Activated naive CD4-positive, alpha-beta T cell (primary cell): ENCODE measurements at places on chromosomes 2 and 18.

DNA sequence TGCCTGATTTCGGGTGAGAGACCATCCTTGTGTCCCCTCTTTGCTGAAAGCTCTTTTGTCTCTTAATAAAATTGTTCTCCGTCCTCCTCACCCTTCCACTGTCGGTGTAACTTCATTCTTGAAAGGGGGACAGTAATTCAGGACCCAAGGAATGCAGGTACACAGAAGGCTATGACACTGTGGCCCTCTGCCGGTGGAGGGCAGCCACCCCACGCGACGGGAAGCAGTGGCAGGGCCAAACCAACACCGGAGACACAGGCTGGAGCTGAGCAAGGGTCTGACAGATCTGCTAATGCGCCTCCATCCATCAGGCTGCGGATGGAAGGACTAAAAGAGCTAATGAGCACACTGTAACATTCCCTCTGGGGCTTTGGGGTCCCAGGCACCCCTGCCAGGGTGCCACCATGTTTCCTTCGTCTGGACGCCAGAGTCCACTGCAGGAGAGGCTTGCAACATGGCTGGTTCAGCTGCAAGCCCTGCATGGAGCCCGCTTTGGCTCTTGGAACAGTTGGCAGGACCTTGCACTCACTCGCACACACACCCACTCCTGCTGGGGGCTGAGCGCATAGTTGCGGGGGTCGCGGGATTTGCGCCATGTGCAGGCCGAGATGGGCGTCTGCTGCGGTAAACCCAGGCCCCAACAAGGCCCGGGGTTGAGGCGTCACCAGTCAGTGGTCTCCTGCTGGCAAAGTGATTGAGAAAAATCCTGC lies 544.1 kb upstream of the CDH7 start:
- no peak for DNase-seq

GRCh38 chr2:233433794-233434193 lies 79.5 kb downstream of the DGKD start:
- DNase-seq: no peak

- no peak for DNase-seq
Measured at GRCh38 chr2:54419388-54419787, 36.7 kb upstream of the SPTBN1 start.

GRCh38 chr2:196954001-196954400 lies 27.5 kb upstream of the PGAP1 start:
- no peak for DNase-seq

- DNase-seq: no peak
Measured at GRCh38 chr2:79219383-79219988, 59.9 kb upstream of the REG3A start.

DNA sequence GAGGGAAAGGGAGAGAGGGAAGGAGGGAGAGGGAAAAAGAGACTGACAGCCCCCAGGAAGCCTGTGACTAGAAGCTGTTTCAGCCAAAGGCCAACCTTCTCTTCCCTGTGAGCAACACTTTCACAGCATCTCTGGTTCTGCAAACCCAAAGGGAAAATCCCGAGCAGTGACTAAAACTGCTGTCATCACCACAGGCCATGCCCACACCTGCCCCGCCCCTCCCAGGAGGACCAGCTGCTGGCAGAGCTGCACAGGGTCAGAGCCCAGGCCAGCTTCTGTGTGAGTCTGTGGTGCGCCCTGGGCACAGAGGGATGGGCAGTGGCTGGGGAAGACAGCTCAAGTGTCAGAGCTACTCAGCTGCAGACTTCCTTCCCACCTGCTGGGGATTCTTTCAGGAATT lies 64.9 kb upstream of the OTOS start:
- DNase-seq: no peak

DNA sequence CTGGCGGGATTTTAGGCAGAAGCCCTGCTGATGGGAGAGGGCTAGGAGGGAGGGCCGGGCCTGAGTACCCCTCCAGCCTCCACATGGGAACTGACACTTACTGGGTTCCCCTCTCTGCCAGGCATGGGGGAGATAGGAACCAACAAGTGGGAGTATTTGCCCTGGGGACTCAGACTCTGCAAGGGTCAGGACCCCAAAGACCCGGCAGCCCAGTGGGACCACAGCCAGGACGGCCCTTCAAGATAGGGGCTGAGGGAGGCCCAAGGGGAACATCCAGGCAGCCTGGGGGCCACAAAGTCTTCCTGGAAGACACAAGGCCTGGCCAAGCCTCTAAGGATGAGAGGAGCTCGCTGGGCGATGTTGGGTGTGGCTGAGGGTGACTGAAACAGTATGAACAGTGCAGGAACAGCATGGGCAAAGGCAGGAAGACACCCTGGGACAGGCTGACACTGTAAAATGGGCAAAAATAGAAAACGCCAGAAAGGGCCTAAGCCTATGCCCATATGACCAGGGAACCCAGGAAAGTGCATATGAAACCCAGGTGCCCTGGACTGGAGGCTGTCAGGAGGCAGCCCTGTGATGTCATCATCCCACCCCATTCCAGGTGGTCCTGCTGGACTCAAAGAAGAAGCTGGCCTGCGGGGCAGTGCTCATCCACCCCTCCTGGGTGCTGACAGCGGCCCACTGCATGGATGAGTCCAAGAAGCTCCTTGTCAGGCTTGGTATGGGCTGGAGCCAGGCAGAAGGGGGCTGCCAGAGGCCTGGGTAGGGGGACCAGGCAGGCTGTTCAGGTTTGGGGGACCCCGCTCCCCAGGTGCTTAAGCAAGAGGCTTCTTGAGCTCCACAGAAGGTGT lies 8.5 kb downstream of the PROC start:
- no peak for DNase-seq
